ENCODE measurements at places on chromosomes 11 and 22.

GRCh38 chr22:43127166-43127908 is 15.9 kb downstream of the MCAT start:
- H3K4me3 ChIP-seq: no peak overlapping the region
- H3K36me3 ChIP-seq: no peaks in the 10 kb centered on the region
- DNase-seq: no peak
- no peaks in the 10 kb centered on the region for H3K27me3 ChIP-seq
- H3K4me1 ChIP-seq: peaks cover 6% of the 10 kb centered on the region

DNA sequence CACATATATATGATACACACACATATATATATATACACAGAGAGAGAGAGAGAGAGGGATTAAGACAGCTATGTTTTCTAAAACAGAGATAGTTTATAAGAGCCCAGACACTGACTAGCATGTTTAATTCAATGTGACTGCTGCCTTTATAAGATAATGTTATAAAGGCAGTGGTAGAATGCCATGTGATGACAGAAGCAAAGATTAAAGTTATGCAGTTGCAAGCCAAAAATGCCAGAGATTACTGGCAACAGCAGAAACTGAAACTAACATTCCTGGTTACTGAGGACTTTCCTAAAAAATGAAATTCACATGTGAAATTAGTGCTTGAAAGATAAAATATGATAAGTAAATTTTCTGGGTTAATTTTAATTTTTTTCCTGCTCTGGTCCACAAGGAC is 1888.9 kb downstream of the LRRC4C start:
- DNase-seq: no peak
- no peak overlapping the region for H3K4me3 ChIP-seq
- no peaks in the 10 kb centered on the region for H3K36me3 ChIP-seq

DNA sequence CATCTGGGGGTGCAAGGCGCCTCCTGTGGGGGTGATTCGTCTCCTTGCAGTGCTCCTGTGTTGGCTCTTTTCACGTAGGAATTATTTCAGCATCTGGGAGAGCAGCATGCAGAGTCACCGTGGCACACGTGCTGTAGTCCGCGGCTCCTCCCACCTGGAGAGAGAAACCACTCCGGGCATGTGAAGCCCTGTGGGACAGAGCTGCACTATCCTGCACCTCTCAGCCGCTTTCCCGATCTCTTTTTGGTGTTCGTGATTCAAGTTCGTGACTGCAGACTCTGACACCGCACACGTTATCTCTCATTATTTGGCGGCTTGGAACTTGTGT is 394.6 kb downstream of the TBC1D22A start:
- H3K27me3 ChIP-seq: no peaks in the 10 kb centered on the region

DNA sequence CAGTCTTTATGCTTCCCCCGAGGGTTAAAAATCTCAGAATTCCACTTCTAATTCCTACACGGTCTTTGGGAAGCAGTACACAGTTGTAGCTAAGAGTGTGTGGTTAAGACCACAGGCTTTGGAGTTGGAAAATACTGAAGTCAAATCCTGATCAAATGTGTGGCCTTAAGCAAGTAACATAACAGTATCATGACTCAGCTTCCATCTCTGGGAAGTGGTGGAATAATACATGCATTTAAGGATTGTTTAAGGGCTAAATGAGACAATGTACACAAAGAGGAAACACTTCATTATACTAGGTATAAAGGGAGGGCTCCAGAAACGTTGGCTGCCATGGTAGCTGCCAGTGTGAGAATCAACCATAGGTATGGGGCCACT is 71.5 kb downstream of the FAT3 start:
- H3K4me3 ChIP-seq: no peak overlapping the region
- H3K27me3 ChIP-seq: no peaks in the 10 kb centered on the region
- DNase-seq: no peak
- no peaks in the 10 kb centered on the region for H3K4me1 ChIP-seq

DNA sequence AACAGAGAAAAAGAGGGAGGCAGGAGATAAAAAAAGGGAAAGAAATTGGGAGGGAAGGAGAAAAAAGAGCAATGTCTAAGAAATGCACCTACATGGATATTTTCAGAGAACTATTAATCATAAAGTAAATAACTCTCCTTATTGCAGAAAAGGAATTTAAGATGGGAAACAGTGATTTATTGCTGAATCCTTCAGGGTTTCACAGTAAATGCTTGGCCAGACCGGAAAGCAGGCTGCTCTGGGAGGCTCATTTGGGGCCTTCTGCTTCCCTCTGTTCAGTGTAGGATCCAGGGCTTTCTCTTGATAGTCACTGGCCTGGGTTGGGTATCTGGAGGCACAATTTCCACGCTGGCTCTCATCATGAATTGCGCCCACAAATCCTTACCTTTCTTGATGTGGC is 324.3 kb upstream of the SORL1-AS1 start:
- no peaks in the 10 kb centered on the region for H3K36me3 ChIP-seq
- no peak overlapping the region for H3K4me3 ChIP-seq
- no peaks in the 10 kb centered on the region for H3K4me1 ChIP-seq
- no peaks in the 10 kb centered on the region for H3K27me3 ChIP-seq
- DNase-seq: peak; percentile 12

DNA sequence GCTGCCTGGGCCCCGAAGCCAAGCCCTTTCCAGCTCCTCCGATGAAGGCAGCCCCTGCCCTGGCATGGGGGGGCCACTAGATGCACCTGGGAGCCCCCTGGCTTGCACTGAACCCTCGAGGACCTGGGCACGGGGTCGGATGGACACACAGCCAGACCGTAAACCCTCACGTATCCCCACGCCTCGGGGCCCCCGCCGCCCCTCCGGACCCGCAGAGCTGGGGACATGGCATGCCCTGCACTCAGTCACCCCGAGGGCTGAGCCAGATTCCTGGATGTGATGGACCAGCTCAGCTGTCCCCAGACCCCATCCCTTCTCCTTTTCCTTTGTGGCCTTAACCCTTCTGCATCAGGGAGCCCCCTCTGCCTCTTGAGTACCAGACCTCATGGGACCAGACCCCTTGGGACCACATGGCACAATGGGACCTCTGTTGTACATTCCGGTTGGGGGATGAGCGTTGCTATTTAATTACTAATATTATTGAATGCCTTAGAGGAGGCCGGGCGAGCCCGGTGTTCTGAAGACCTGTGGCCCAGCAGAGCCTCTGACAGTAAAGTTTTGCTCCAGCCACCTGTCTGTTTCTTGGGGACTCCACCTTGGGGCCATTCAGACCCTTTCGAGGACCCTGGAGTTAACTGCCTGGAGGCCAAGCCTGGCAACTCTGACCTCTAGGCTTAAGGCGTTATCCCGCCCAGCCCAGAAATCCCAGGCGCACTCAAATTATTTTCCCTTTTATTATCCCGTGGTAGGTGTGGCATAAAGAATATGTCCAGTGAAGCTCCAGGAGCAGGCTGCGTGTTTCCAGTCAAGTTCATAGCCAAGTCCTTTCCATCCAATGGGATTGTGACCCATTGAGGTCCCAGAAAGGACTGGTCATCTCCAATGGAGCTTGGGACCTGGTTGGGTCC is 3.0 kb downstream of the RASL10A start:
- no peak overlapping the region for H3K4me3 ChIP-seq
- DNase-seq: no peak
- H3K4me1 ChIP-seq: peaks cover 39% of the 10 kb centered on the region
- H3K27ac ChIP-seq: no peak overlapping the region

- no peak overlapping the region for H3K4me3 ChIP-seq
- H3K4me1 ChIP-seq: peaks cover 7% of the 10 kb centered on the region
- no peaks in the 10 kb centered on the region for H3K36me3 ChIP-seq
- no peak for DNase-seq
Observed at GRCh38 chr11:36427079-36427478, 83.0 kb downstream of the TRAF6 start.

- H3K4me1 ChIP-seq: no peaks in the 10 kb centered on the region
- H3K4me3 ChIP-seq: no peak overlapping the region
Observed at GRCh38 chr11:105204636-105205035, 65.1 kb upstream of the CARD18 start.

DNA sequence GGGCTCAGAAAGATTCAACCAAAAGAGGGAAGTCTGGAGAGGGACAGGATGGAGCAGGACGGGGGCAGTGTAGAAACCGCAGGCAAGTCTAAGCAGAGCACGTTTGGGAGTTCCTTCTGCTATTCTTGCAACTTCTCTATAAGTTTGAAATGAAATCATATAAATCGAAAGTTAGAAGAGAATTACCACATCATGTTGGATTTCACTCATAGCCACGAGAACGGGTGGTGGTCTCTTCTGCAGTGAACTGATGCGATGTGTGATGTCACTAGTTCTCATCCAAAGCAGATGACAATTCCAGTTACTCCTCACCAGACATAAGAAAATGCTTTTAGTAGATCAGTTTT is 36.0 kb downstream of the KCNQ1 start:
- no peaks in the 10 kb centered on the region for H3K4me1 ChIP-seq
- H3K4me3 ChIP-seq: no peak overlapping the region
- no peak overlapping the region for H3K27ac ChIP-seq
- H3K27me3 ChIP-seq: no peaks in the 10 kb centered on the region

DNA sequence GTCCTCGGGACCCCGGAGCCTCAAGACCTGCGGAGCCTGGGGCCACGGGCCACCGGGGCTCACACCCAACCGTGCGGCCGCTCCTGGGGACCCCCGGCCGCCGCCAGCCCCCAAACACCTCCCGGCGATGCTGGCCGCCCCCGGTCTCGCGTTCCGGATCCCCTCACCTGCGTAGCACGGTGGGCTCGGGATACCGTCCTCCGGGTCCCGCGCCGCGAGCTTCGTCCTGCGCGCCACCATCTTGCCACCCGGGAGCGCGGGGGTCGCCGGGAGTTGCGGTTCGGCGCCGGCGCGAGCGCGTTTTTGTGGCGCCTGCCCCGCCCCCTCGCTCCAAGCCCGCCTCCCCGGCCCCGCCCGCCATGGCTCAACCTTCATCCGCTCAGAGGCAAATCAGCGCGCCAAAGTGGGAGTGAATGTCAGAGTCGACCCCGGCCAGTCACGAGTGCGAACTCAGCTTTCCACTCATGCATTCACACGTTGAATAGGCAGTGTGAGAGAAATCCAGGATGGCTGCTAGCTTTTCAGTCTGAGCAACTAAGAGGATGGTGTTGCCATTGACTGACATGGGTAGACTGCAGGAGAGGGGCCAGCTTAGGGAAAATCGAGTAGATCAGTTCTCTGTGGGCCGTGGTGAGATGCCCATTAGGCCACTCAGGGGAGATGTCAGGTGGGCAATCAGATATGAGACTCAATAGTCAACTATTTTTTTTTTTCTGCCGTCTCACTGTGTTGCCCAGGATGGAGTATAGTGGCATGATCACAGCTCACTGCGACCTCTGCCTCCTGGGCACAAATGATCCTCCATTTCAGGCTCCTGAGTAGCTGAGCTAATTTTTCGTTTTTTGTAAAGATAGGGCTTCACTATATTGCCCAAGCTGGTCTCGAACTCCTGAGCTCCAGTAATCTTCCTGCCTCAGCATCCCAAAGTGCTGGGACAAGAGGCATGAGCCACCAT is 28.3 kb downstream of the SERHL2 start:
- H3K4me1 ChIP-seq: peaks cover 3% of the 10 kb centered on the region
- H3K4me3 ChIP-seq: peak overlapping the region; percentile 48
- H3K27ac ChIP-seq: no peak overlapping the region
- peak; percentile 79 for DNase-seq

DNA sequence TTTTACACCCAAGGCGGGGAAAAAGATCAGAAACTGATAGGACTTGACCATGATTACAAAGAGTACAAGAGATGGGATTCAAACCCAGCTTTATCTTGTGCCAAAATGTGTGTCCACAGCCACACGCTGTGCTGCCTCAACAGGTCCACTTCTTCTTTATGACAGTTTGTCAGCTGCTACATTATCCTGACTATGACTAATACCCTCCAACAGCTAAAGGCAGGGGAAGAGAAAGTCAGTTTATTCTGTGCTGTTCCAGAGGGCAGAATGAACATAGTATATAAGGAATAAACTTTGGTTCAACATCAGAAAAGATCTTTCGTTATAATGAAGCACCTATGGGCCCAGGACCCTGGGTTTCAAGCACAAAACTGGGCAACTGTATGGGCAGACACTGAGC is 668.2 kb upstream of the TENM4 start:
- no peak overlapping the region for H3K4me3 ChIP-seq
- no peaks in the 10 kb centered on the region for H3K36me3 ChIP-seq

- H3K27me3 ChIP-seq: peaks cover 13% of the 10 kb centered on the region
- no peak overlapping the region for H3K4me3 ChIP-seq
- no peaks in the 10 kb centered on the region for H3K36me3 ChIP-seq
Observed at GRCh38 chr11:118115048-118115447, 28.3 kb upstream of the SMIM35 start.

DNA sequence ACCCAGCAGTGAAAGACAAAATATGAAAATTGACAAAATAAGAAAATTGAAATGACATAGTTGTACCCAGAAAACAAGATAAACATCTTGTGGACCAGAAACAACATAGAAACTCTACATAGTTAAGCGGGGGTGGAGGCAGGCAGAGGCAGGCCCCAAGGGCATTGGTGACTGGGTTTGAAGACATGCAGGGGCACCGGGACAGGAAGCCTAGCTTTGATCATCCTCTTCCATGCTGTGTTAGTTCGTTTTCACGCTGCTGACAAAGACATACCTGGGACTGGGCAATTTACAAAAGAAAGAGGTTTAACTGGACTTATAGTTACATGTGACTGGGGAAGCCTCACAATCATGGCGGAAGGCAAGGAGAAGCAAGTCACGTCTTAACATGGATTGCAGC is 33.5 kb upstream of the CRTAM start:
- H3K27me3 ChIP-seq: no peaks in the 10 kb centered on the region
- no peak for DNase-seq
- no peak overlapping the region for H3K4me3 ChIP-seq
- H3K27ac ChIP-seq: no peak overlapping the region

DNA sequence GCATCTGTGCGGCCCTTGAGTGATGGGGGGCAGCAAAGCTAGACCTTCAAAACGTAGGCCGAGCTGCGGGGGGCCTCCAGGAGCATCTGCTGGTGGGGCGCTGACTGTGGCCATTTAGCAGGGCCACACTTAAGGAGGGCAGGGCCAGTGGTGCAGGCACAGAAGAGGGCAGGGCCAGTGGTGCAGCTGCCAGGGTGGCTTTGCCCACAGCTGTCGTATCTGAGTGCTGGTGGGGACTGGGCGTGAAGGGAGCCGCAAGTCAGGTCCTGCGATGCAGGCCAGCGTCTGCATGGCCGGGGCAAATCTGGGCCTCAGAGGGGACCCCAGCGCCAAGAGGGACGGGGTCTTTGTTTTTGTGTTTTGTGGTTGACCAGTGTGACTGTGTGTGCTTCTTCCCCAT is 27.7 kb downstream of the RNH1 start:
- DNase-seq: no peak

DNA sequence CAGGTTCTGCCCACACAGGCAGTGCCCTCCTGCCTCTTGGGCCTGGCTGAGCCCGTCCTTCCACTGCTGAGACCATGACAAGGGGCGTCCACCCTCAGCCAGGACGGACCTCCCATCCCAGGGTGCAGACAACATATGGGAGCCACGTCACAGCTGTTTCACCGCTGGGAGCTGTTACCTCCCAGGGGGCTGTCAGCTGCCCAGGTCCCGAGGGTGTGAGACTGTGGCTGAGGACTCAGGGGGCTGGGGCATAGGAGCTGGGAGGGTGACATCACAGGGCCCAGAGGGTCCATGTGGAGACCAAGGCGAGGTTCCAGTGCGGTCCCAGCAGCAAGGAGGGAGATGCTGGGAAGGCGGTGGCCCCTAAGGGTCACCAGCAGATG is 17.9 kb upstream of the CTSD start:
- no peaks in the 10 kb centered on the region for H3K36me3 ChIP-seq
- no peaks in the 10 kb centered on the region for H3K27me3 ChIP-seq
- no peak for DNase-seq
- H3K4me3 ChIP-seq: no peak overlapping the region
- no peaks in the 10 kb centered on the region for H3K4me1 ChIP-seq
